ENCODE measurements at places on chromosomes 11 and 22.

DNA sequence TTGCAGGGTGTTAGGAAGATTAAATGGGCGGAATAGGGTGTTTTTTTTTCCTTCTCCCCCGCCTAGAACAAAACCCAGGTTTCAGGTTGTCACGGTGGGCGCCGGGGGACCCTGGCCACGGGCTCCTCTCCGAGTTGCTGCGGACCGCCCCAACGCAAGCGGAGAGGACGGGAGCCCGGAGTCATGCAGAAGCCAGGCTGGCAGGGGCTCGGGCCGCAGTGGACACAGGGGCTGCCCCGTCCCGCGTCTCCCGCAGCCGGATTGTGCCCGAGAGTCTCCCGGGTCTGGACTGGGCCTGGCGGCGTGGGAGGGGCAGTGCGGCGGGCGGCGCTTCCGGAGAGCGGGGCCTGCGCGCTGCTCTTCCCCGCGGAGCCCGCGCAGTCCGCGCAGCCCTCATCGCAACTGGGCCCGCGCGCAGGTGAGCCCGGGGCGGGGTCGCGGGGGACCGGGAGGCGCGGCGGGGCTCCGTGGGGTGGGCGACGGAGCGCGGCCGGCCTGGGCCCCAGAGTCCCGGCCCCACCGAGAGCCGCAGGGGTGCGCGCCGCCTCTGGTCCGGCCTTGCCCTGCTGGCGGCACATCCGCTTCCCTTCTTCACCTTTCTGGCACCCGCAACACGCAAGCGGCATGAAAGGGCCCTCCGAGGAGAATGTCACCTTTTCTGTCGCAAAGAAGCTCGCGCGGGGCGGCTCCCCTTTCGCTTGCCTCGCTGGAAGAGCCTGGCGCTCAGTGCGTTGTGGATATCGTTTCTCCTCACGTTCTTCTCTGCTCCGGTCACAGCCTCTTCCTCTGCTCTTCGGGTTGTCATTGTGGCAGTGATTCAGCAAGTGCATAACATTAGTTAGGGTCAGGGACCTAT, at the start of gene TIRAP:
Gene TIRAP (plus strand): TSS at position 358 of the 856 bp plus-strand sequence. CDS start 7,802 bp downstream, outside the sequence.
- peak; percentile 54 for DNase-seq

- DNase-seq, result peak; percentile 50
These were observed 646.0 kb downstream of the OPCML start for GRCh38 chr11:132886335-132886734.

DNA sequence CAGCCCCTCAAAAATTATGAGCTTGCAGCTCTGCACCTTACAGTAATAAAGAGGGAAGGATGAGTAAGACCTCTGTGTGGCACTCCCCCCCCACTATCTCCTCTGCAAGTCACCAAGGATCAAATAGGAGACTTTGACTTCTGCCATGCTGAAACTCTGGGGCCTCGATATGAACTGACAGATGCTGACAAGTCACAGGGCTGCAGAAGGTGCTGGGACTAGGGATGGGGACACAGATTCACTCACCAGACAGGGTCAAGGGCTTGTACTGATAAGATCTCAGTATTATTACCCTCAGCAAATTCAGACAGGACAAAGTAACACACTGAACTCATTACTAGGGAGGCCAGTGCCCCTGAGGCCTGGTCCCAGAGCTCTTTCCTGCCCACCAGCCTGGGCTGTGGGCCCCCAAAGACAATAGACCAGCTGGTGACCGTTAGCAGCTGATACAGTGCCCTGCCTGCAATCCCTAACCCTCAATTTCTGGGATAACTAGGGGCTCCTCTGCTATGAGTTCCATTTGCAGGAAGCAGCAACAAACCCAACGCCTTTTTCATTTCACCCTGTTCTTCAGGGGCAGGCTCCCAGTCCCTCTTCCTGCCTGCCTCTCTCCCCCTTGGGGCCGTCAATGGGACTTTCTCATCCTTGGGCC, 20.1 kb downstream of the TMPRSS13 start:
- no peak for DNase-seq

DNA sequence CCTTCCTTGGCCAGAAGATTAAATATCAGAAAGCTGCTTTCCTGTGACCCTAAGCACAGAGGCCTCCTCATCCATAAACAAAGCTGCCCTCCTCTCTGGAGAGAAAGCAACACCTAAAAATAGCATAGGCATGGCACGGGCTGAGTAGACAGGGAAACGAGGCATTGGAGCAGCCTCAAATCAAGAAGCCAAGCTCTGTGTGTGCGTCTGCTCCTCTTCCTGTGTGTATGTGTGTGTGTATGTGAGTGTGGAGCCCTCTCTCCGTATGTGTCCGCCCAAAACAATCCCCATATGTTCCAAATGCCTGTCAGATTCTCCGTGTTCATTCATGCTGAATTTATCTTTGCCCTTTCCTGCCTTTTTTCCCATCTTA, 24.0 kb downstream of the KCNJ5 start:
- DNase-seq, result no peak

DNA sequence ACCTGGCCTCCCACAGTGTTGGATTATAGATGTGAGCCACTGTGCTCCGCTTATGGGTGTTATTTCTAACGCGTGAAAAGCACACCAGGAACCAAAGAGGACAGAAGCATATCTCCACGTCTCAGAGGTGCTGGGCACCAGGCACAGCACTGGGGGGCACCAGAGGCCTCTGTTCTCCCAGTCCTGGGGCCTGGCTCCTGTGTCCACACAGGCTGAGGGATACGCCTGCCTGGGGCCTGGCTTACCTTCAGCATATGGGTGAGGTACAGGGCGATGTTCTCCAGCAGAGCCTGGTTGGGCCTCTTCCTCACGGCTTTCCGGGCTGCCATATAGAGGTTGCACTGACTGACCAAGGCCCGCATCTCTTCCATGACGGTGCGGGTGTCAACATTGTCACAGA, 24.7 kb upstream of the NAP1L4 start:
- DNase-seq, result no peak

DNA sequence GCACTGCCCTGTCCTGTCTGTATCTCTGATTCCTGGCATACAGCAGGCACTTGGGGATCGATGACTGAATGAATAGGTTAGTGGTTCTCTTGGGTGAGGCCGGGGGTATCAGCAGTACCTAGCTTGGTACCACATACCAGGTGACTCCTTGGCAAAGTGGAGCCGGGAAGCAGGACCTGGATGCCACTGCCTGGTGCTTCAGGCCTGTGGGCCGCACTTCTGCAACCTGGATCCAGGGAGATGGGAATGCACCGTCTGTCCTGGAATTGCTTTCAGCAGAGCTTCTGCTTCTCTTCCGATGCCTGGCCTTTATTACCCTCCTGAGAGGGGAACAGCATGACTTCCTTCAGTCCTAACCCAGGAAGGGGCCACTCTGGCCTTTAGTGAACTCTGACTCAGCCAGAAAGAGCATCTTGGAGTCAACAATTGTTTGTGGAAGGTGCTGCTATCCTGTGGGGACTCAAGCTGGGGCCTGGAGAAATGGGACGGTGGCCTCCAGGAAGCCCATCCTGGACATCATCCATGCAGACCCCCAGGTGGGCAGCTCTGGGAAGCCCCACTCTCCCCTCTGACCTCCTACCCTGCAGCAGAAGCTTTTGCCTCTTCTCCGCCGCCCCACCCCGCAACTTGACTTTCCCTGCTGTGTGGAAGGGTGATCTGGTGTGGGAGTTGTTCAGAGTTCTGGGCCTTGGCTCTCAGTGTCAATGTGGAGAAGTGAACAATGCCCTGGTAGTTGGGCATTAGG, 5.1 kb downstream of the CD82 start:
- DNase-seq, result no peak

All from fibroblast of skin of scalp (primary cell).